ENCODE measurements at places on chromosomes 2 and 18.

GRCh38 chr2:60335533-60336237 lies 217.8 kb downstream of the BCL11A start:
- no peak for DNase-seq

DNA sequence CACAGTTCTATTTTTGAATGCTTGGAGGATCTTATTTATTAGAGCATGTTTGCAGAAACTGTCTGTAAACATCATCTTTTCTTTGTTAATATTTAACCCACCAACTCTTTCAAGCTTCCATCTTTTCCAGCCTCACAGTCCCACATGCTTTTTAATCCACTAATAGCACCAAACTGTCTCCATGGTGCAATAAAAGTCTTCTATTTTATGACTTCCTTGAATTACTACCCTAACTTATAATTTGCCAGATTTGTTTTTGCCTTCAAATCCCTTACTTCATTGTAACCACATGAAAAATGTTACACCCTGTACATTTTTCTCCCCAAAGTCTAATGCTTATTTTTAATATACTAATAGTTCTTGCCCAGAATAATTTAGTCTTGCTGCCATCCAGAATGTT lies 792.6 kb downstream of the PLCL1 start:
- DNase-seq = no peak

DNA sequence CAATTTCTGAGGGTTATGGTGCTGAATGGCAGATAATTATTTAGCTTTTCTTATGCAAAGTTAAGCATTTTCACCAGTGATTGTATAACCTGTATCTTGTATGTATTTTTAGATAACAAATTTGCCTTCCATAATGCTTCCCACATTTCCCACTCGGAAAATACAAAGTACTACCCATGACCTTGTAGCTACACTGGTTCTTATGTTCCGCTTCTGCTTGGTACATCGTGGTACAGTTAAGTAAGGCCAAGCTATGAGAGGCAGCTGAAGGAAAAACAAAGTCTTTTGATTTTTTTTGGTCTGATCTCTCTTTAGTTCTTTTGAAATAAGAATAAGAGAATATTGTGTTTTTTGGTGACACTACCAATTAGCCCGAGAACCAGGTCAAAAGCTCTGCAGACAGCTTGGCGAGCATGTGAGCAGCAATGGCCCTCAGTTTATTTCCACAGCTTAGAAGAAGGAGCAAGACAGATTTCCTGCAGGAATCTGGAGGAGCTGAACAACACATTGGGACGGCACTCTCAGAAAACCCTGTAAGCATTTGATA lies 26.8 kb downstream of the SH3YL1 start:
- no peak for DNase-seq

- DNase-seq = no peak
Observed at GRCh38 chr2:60054571-60055340, 498.7 kb downstream of the BCL11A start.

DNA sequence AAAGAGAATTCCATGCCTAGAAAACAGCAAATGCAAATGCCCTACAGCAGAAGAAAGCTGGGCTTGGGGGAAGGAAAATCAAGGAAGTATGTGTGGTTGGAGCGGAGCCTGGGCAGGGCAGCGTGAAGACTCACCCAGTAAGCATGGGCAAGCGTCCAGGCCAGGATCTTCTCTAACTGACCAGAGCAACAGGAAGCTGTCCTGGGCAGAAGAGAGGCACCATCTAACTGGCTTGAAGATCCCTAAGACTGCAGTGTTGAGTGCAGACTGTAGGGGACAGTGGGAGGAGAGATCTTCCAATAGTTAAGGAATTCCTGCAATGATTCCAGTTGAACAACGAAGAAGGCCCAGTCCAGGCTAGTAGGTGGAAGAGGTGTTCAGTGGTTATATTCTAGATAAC lies 57.9 kb downstream of the NXPH2 start:
- DNase-seq = no peak

- no peak for DNase-seq
Observed at GRCh38 chr18:59029663-59030429, 109.8 kb upstream of the SEC11C start.

- DNase-seq = no peak
Observed at GRCh38 chr2:102283996-102284395, 27.4 kb upstream of the IL1RL1 start.

DNA sequence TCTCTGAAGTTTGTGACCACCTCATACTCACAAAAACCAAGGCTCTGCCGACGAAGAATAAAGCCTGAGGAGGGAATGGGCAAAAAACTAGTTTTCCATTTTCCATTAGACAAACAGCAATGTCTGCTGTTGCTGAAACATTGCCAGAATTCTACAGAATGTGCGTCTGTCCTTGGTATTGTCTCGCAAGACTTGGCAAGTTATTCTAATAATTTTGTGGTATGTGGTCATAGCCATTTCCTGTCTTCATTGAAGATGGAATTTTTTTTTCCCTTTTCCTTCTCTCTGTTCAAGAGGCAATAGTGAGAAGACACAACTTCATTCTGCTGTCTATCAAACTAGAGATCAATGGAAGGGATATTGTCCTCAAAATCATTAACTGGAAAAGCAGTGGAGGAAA lies 296.1 kb downstream of the RND3 start:
- DNase-seq = no peak

Measured in hematopoietic multipotent progenitor cell treated with erythropoietin and hydrocortisone succinate and interleukin-3 and kit ligand, for 15 days (in vitro differentiated cells).